ENCODE measurements at places on chromosomes 3 and 15.

DNA sequence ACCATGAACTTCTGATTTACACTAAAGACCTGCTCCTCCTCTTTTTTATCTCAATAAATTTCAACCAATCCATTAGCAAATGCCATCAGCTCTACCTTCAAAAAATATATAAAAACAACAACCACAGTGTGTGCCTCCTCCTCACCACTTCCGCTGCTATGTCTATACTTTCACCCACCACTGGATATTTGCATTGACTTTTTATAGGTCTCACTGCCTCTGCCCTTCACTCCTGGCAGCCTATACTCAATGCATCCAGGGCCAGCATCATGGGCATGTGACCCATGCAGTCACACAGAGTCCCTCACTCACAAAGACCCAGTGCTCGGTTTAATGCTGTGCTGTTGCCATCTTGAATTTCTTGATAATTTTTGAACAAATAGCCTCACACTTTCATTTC is 53.5 kb upstream of the CCDC54 start:
- DNase-seq, result no peak

GRCh38 chr3:45807681-45808540 is 11.6 kb upstream of the SLC6A20 start:
- no peak for DNase-seq

DNA sequence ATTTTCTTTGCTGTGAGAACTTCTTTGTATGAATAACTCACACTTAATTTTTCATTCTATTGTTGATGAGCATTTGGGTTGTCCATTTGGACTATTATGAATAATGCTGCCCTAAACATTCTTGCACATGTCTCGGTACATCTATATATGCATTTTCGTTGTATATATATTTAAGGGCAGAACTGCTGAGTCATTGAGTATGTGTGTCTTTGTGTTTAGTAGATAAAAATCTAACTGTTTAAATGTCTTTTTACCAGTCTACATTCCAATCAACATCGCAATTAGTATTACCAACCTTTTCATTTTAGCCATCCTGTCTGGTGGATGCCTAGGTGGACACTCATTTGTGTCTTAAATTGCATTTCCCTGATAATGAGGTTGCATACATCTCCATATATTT is 144.4 kb downstream of the UACA start:
- no peak for DNase-seq

DNA sequence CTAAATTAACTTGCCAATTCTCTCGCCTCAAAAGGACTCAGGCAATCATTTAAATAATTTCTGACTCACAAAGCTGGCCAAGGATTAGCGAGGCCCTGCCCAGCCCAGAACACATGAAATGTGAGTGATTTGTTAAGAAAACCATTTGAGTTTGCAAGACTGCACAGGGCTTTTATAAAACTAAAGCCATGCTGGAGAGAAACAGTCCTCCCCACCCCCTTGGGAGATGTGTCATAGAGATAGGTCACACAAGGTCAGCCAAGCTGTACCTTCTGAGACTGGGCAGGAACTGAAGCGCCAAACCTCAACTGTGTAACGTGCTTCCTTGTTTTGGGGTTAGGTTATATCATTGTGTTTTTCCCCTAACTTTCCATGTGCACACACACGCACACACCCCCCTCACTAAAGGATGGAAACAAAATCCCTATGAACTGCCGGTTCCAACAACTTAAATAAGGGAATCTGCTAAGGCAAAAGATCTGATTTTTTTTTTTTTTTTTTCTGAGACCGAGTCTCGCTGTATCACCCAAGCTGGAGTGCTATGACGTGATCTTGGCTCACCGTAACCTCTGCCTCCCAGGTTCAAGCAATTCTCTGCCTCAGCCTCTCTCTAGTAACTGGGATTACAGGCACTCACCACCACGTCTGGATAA is 8.1 kb downstream of the SPATA12 start:
- DNase-seq, result no peak

DNA sequence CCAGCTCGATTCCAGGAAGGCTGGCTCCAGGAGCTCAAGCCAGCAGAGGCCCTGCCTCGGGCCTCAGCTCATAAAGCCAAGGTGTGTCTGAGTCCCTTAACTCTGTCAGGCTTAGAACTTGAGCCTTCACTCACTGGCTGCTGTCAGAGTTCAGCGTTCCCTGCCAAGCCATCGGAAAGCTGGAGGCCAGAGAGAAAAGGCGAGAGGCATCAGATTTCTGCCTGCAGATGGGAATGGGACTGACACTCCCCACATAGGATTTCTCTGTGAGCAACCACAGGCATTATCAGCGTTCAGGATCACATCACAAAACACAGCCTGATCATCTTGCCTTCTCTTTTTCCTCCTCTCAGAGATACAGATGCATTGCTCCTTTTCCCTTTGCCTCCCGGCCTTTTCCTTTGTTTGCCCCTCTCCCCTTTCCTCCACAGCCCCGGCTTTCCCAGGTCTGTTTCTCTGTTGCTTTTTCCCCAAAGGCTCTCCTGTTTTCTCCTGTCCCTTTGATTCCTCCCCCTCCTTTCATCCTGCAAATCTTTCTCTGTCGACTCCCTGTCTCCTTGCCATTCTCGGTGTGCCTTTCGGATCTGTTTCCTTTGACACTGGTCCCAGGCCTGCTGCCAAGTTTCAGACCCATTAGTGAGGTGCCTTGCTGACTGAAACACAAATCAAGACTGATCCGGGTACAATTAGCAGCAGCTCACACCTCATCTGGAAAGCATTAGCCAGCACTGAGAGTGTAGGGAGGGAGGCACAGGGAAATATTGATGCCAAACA is 44.5 kb upstream of the BOC start:
- DNase-seq, result no peak

DNA sequence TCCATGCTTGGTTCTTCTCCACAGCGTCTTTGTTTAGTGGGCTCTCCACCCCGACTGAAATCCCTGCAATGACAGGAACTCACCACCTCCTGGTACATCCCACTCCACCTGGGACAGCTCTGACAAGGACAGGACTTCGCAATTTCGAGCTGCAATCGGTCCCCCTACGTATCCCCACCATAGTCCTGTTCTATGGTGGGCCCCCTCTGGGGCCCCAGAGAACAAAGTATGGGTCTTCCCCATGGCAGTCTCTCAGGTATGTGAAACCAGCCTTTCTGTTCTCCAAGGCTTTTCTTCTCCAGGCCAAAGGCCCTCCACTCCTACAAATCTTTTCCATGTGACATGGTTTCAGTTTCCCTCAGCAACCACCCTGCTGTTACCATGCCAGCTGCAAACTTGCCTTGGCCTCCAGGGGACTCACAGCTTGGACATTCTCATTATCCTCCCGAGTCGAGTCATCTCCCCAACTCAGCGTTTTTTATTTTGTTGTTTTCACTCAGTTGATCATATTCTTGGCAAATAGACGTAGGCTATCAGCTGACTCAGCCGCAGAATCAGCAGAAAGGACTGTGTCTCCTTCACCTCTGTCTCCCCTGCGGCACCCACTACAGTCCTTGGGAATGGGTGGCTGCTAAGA is 233.3 kb downstream of the OPA1 start:
- no peak for DNase-seq

GRCh38 chr3:116057400-116058006 is 387.8 kb downstream of the LSAMP start:
- no peak for DNase-seq

- no peak for DNase-seq
Measured at GRCh38 chr3:112667599-112667998, 26.7 kb upstream of the CCDC80 start.

DNA sequence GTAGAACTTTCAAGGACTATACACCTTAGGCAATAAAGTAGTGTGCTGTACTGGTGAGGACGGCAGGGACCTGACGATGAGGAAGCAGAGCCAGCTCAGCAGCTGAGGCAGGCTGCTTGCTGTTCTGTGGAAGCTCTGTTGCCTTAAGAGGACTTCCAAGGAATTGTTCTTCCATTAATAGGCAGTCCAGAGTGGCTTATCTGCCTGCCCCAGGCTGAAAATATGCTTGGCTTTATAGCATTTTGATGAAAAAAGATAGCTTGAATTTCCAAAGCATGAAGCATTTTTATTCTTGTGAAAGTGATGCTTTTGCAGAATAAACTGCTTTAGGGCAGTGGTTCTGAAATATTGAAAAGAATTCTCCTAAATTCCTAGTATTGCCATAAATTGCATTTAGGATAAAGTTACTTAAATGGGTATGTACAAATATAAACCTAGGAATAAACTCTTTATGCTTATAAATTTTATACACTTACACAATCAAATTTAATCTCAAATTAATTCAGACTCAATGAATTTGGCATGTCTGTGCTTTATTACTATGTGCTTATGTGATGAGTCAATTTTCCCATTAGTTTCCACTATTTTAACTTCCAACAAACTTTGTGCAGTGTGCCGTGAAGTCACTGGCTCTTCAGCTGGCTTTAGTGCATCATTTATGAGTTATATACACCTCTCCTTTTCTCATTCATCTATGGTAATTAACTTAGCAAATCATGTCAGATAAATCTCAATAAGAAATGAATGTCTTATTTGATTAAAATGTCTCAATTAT is 231.0 kb upstream of the RASGRP1 start:
- DNase-seq, result no peak

DNA sequence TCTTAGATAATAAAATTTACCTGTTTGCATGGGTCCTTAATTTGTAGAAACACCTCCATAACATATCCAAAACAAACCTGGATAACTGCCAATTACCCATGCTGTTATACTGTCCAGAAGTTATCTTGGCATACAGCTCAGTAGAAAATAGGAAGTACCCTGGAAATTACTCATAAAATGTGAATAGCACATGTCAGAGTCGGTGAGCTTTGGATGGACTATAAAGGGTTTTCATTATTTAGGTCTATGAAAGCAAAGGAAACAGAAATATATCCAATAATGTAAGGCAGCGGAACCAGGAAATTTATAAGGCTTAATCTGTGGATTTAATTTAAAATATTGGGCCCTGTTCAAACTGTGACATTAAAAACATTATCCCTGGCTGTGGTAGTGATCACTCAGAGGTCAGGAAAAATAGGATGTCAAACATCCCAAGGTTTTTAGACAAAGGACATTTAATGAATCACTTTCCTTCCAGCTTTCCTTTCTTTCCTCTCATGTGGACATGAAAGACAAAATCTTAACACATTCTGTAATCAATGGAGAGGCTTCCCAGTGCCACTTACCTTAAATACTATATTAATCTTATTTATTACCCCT is 459.0 kb upstream of the DPH6 start:
- DNase-seq, result no peak

DNA sequence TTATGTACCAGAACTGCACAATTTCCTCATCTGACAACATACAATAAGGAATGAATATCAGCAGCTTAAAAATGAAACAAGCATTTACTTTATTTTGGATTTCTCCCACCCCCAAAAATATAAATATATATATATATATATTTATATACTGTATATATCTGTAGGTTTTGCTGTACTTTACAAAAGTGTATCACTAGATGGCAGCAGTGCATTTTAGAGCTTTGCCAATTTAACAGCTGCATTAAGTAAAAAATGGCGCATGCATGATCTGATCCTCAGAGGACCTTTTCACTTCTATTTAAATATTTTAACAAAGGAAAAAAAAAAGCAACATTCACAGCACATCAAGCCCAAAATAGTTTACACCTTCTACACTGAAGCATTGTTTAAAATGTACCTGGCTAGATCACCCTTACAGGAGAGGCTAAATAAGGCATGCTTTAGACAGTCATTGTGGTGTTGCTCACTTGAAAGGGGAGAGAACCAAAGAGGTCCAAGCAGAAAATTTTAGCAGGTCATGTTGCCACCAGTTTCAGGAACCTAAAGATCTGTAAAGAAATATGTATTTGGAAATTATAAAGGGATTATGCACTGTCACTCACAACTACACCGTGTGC is 72.6 kb downstream of the NPTN start:
- no peak for DNase-seq

DNA sequence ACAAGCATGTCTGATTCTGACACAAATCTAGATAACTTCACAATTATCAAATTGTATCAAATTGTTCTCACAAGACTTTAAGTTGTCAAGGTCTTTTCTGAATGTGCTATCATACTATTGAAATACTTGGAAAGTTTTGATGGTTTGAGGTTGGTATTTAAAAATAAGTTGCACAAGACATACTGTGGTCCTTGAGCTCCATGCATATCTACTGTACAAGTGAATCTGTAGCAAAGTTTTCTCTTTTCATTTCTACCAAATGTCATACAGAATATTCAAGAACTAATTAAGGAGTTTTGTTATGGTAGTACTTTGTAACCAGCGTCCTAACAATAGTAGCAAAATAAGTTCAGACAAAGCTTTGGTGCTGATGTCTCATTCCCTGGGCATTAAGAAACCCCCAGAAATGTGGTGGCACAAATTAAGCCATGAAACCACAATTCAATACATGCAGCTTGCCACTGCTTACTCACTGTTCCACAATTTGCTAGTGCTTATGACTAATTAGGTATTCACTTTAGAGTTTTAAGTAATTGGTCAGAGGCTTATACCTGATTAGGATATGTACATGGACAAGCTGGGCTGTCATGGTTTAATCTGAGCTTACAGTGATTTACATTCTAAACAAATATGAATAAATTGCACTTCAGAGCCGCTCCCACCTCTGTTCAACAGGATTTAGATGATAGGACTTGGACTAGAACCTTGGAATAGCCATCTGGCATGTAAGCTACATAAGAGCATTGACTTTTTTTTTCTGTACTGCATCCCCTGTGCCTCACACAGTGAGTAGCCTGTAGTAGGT is 8.8 kb downstream of the TBC1D23 start:
- DNase-seq, result no peak

GRCh38 chr15:91193378-91193720 is 93.3 kb downstream of the SV2B start:
- DNase-seq, result no peak

DNA sequence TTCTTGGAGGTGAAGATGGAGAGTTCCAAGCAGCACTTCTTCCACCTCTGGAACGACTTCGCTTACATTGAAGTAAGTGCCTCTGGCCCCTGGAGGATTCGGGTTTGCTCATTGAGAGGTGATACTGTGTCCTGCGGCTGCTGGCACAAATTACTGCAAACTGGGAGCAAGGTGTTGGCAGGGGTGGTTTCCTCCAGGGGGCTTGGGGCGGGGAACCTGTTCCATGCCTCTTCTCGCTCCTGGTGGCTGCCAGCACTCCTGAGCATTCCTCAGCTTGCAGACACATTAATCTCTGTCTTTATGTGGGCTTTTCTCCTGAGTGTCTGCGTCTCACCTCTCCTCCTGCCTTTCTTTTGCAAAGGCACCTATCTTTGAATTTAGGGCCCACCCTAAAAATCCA is 47.4 kb downstream of the MESD start:
- no peak for DNase-seq

GRCh38 chr3:65385805-65386204 is 652.9 kb downstream of the MAGI1 start:
- DNase-seq, result no peak

Measured in activated gamma-delta T cell (primary cell).